HepG2 (cell line): ENCODE measurements at places on chromosomes 3 and 15.

DNA sequence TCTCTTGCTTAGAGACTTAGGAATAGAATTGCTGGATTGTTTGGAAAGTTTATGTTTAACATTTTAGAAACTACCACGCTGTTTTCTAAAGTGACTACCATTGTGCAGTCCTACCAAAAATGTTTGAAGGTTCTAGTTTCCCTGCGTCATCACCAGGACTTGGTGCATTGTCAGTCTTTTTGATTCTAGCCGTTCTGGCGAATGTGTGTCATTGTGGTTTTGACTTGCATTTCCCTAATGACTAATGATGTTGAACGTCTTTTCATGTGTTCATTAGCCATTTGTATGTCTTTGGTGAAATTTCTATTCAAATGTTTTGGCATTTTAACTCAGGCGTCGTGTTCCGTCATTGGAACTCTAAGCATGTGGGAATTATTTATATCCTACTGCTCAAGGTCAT lies 58.0 kb downstream of the CHD2 start:
- DNase-seq: no peak

GRCh38 chr15:80957556-80957955 lies 32.1 kb downstream of the MESD start:
- DNase-seq: no peak

- no peak for DNase-seq
These were observed 108.8 kb downstream of the SQOR start for GRCh38 chr15:45743426-45744235.

DNA sequence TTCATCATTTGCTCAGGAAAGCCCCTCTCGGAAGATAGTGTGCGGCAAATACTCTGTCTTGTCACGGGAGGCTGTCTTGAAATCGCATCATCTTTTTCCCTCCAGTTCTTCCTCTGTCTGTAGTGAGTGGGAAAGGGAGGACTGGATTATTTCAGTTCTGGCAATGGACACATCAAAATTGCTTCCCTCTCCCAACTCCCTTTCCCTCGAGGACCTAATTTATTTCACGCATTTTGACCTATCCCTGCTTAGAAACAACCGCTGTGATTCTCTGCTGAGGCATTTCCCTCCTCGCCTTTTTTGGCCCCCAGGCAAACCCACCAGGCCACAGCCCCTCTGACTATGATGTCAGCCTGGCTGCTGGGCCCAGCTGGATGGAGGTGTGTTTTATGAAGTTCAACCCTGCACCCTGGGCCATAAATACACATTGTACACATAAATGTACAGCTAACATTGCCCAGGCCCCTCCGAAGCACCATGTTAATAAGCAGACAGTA lies 138.7 kb upstream of the LRTM1 start:
- DNase-seq: no peak

DNA sequence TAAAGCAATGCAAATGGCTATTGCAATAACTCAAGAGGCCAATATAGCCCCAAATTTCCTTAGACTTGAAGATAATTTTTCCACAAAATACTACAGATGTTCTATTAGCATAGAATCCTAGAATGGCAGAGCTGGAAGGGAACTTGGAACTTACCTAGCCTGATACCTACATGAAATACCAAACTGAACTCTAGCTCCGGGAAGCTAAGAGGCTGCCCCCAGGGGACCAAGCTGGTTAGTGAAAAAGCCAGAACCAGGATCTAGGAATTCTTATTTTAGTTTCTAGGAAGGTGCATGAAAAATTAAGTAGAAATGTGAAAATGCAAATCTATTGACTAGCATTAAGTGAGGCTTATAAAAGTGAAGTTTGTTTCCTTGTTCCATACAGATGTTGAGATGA lies 256.0 kb upstream of the CBLB start:
- DNase-seq: no peak

GRCh38 chr3:69252631-69253030 lies 130.2 kb upstream of the LMOD3 start:
- DNase-seq: no peak

- DNase-seq: peak; percentile 5
These were observed 427.9 kb upstream of the AGTR1 start for GRCh38 chr3:148269816-148270215.

GRCh38 chr3:163538387-163538786 lies 1539.9 kb downstream of the SI start:
- DNase-seq: no peak

GRCh38 chr3:189101594-189101993 lies 70.2 kb upstream of the TPRG1 start:
- no peak for DNase-seq

DNA sequence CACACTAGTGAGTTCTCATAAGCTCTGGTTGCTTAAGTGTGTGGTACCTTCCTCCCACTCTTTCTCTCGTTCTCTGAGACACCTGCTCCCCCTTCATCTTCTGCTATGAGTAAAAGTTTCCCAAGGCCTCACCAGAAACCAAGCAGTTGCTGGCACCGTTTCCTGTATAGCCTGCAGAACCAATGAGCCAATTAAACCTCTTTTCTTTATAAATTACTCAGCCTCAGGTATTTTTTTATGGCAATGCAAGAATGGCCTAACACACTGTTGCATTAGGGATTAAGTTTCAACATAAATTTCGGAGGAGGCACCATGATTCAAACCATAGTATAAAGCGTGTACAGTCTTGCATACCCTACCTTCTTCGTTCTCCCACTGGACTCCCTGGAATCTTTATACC lies 252.3 kb upstream of the CHRM5 start:
- no peak for DNase-seq

DNA sequence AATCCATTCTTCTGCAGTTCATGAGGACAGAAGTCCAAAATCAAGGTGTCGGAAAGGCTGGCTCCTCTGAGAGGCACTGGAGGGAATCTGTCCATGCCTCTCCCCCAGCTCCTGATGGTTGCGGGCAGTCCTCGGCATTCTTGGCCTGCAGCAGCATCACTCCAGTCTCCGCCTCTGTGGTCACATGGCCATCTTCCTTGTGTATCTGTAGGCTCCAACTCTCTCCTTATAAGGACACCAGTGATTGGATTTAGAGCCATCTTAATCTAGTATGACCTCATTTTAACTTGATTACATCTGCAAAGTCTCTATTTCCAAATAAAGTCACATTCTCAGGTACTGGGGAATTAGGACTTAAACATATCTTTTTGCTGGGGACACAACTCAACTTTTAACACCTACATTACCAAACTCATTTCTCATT lies 56.0 kb upstream of the FLNB start:
- peak; percentile 49 for DNase-seq

DNA sequence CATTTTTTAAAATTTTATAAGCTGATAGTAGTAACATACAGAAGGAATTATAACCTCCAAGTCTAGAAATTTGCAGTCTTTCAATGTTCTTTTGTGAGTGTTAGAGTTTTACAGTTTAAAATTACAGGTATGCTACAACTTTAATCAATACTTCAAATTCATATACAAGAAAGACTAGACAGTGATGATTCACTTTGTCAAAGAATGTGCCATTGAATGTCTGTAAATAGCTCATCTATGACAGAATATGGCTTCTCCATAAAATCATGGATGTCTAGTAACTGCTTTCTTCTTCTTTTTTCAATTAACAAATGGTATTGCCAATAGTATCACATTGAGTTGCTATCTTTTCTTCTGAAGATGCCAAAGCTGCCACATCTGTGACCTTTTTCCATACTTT lies 4.1 kb upstream of the TSC22D2 start:
- no peak for DNase-seq

- no peak for DNase-seq
These were observed 51.0 kb downstream of the CACNA1D start for GRCh38 chr3:53545310-53545995.

DNA sequence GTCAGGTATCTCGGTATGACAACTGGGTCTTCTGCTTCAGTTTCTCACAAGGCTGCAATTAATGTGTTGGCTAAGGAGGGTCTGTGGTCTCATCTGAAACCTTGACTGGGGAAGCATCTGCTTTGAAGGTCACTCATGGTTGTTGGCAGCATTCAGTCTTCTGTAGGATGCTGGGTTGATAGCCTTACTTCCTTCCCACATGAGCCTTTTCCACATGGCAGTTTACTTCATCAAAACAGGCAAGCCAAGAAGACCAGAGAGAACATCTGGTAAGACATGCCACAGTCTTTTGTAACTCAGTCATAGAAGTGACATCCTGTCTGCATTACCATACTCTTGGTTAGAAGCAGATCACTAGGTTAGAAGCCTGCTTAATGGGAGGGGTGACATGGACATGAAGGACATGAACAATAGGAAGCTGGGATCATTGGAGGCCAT lies 49.5 kb downstream of the CMC1 start:
- no peak for DNase-seq

GRCh38 chr3:72041076-72041475 lies 256.1 kb upstream of the PROK2 start:
- no peak for DNase-seq

DNA sequence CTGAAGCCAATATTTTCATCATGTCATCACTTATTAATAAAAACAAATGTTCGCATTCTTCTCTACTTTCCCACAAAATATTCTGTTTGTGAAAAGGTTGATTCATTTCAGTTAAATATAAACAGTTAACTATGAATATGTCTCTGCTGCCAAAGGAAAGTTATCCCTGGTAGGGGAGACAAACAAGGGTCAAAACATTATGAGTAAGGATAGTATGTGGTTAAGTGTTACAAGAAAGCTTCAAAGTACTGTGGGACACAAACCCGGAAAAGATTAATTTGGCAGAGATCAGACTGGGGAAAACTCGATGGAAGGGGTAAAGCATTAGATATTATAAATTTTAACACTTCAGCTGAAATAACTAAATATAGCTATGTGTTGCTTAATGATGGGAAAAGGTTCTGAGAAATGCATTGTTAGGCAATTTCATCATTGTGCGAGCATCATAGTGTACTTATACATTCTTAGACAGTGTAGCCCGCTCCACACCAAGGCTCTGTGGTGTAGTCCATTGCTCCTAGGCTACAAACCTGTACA lies 436.5 kb upstream of the TBL1XR1 start:
- DNase-seq: no peak

GRCh38 chr3:189941679-189942078 lies 179.0 kb downstream of the P3H2 start:
- peak; percentile 79 for DNase-seq

- no peak for DNase-seq
These were observed 875.4 kb downstream of the ROBO2 start for GRCh38 chr3:77915336-77915735.

DNA sequence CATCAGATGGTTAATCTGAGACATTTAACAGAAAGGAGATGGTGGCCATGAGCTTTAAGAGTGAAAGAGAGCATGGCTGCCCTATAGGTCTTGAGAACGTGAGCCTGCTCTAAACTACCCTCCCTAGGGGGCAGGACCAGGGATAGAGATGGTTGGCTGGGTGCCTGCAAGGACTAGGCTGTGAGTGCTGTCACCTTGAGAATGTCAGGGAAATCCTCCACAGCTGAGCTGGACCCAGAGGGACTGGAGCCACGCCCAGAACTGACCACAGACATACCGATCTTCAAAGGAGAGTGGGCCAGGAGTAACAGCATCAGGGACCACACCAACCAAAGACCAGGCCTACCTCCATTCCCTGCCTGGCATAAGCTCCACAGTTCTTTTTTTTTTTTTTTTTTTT lies 53.6 kb upstream of the UBE2E1 start:
- no peak for DNase-seq

DNA sequence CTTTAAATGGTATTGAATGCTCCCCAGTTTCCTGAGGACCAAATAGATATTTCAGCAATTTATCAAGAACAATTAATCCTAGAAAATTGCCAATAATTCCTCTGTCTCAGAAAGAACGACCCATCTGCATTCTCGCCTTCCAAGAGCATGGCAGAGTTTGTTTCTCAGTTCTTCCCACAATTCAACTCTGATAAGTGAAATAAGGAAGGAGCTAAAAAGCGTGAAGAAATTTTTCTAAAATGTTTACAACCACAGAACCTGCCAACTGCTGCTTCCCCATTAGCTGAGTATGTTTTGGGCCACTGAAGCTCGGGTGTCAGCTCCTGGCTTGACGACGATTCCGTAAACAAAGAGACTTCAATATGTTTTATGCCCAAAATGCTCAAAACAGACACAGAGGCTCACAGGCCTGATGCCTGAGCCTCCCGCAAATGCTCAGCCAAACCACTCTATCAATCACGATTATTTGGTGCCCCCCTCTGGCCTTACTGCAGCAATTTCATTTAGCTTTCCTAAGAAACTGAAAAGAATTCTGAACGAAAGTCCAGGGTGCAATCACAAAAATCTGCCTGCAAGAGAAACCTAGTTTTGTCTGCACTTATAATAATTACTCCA lies 259.2 kb upstream of the CCDC54 start:
- DNase-seq: peak; percentile 16

- no peak for DNase-seq
These were observed 654 bp downstream of the PPARG start for GRCh38 chr3:12289524-12289923.
